ENCODE measurements at places on chromosomes 3 and 15.
A peak's percentile ranks its signal among the peaks of the same experiment; 100 is the strongest.

DNA sequence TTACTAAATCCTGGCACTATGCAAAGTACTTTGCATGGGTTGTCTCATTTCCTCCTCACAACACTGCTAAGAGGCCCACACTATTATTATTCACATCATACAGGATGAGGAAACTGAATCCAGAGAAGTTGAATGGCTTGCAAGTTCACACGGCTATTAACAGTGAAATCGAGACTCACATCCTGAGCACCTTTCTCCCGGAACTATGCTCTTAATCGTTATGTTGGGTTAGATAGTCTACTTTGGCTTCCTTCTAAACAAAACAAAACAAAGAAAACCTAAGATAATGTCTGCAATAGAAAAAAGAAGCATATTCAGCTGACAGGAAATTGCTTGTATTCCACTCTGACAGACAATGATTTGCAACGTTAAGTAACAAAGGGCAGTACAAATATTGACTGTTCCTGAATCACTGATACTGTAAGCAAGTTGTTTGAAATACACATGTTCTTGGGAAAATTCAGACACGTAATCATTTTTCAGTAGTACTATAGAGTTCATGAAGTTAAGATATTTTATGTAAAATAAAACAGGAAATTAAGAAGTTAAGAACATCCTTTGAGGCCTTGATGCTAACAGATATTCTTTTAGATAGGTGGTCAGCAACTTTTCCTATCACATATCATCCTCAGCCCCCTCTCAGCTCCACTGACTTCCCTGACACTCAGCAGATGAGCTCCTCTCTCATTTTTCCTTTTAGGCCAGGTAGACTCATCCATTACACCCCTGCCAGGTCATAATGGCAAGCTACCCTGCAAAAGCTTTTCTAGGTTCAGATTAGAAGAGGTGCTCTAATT, 40.7 kb downstream of the C2CD4B start:
- no peak for DNase-seq

DNA sequence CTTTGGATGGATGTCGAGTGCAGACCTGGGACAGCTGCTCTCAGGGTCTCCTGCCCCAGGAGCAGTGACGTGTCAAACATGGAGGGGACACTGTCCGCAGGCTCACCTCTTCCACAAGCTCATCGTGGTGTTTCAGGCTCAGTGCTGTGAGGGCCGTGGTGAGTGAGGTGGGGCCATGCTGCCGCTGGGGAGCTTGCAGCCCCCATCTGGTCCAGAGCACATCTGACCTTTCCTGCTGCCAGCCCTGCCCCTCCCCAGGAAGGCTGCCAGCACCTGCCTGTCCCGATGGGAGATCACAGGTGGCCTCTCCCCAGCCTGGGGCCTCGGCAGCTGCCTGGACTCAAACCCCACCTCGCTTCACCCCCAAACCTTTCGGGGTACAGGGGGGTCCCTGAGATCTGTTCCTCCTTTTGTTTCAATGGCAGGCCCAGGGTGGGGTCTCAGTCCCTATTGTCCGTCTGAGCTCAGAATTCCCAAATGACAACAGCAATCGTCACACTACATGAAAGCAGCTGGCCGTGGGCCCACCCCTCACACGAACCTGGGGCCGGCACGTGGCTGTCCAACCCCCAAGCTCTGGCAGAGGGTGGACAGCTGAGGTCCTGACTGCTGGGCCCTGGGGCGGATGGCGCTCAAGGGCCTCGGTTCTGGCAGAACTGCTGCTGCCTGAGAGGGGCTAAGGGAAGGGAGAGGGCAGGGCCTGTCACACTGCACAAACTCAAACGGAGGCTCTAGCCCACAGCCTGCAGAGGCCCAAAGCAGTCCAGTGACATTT, 65.0 kb upstream of the RPL32 start:
- DNase-seq = no peak

DNA sequence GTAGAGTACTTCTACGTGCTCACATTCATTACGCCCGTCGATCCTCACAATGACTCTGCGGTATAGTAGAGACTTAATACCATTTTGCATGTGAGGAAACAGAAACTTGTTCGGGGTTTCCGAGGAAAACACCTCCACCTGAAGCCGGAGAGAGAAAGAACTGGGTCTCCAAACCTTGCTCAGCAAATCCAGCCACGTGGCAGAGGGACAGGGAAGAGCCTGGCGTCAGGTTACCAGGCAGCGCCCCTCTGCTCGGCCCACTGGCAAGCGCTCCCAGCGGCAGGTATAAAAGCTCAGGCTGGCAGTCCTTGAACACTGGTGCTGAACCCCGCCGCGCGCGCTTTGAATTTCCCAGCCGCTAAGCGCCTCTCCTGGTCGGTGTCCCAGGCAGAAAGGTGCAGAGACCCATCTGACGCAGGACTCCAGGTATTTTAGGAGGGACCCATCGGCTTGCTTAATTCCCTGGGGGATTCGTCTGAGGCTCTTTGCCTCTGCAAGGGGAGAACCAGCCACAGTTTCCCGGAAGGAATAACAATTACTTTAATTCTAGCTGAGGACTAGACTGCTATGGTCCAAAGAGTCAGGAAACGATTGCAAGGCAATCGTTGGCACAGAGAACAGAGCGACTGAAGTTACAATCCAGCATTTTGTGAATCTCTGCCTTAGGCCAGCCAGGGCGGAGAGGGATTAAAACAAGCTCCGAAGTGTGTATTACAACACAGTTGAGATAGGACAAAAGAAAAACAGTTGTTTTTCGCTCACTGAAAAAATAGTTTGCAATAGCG, at the start of gene C2CD4A:
C2CD4A (plus strand) TSS at position 315 of the 785 bp plus-strand sequence. CDS start 637 bp downstream, outside the sequence.
- DNase-seq = peak; percentile 40

- no peak for DNase-seq
Observed at GRCh38 chr3:156236556-156237260, 116.3 kb downstream of the KCNAB1 start.

DNA sequence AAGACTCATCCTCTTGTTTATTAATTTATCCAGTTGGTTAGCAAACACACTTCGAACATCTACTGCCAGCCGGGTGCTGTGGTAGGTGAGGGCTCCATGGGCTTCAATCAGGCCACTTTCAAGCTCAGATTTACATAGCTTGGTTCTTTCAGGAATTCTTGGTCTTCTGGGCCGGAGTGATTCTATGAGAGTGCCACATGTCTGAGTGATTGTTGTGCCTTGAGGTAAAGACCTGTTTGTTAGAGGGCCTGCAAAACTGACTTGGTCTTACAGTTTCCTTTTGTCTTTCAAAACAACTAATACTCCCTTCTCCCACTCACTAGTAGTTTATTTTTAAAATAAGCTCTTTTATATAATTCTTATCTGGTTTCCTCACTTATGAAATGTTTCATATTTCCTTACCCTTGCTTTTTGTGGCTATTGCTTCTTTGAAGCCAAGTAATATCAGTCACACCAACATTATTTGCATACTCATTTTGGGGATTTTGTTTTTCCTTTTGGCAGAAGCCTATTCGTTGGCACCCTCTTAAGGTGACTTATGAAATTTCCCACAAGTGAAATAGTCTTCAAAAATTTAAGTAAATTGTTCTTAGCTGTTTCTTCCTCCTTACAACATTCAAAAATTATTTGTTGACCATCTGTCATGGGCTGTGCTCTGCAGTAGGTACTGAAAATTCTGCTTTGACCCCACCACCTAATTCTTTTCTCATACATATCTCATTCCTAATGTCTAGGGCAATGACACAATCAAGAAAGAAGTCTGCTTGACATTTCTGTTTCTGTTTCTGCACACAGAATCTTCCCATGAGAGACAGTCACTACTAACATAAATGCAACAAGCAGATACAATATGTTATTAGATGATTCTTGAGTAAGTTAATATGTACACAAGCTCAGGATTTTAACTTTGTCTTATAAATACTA, 120.2 kb downstream of the LRRC28 start:
- no peak for DNase-seq

- no peak for DNase-seq
Observed at GRCh38 chr3:123096126-123096525, 29.3 kb downstream of the PDIA5 start.

DNA sequence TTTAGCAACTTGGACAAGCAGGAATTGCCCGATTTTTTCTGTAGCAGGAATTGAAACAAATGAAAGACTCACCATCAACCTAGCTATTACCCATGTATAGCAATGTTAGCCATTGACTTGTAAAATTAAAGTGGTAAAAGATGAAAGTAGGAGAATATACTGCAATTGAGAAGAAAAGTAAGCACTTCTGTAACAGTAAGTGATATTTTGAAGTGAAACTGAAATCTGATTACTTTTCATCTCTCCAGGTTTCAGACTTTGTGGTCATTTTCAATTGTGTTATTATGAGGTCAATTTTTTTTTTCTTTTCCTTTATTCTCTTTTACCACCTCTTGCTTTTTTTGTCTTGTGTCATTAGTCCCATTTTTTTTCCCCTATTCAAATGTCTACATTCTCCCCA, 1078.2 kb downstream of the ZPLD1 start:
- DNase-seq = no peak

GRCh38 chr3:108406661-108407206, 103.7 kb downstream of the MYH15 start:
- no peak for DNase-seq

DNA sequence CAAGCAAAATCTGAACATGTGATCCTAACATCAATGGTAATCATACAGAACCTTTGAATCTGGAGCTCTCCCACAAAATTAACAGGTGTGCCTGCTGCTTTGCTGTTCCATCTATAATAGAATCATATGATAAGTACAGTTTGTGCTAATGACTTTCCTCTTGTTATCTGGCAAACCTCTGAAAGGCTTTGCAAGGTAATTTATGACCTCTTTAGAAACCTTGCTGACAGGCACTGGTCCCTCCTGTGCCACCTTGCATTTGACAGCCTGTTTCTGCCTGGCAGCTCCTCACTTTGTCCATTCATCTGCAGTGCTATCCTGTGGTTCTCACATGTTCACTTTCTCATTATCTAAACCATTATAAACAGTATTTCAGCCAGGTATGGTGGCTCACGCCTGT, 10.2 kb upstream of the HTR3C start:
- DNase-seq = no peak

GRCh38 chr3:48440590-48440958, 517 bp downstream of the TMA7 start:
- DNase-seq = no peak

- no peak for DNase-seq
Observed at GRCh38 chr3:111610189-111610588, 15.0 kb upstream of the ZBED2 start.

DNA sequence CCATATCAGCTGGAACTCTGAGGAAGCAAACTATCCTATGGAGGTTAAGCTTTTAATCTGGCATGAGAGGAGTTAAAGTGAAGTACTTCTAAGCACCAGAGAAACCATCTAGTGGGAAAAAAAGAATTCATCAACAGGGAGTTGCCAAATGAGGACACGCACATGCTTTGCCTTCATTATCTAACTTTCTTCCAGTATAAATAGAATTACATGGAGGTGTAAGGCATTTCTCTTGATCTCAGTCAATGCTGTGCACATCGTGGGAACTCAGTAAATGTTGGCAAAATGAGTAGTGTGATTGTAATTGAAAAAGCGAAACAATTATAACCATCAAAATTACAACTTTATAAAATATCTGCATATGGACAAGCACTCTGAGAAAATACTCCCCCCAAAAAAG, 8.0 kb upstream of the GSK3B start:
- no peak for DNase-seq
